ENCODE measurements at places on chromosomes 11 and 22. TPM values are rescaled to one million over a fixed set of nuclear protein-coding genes. Genes with fewer than 3 reads are reported as not detected.

The VEGFB gene
- 24.2 TPM for total RNA-seq

The CLCF1 gene
- total RNA-seq, result not detected

DNA sequence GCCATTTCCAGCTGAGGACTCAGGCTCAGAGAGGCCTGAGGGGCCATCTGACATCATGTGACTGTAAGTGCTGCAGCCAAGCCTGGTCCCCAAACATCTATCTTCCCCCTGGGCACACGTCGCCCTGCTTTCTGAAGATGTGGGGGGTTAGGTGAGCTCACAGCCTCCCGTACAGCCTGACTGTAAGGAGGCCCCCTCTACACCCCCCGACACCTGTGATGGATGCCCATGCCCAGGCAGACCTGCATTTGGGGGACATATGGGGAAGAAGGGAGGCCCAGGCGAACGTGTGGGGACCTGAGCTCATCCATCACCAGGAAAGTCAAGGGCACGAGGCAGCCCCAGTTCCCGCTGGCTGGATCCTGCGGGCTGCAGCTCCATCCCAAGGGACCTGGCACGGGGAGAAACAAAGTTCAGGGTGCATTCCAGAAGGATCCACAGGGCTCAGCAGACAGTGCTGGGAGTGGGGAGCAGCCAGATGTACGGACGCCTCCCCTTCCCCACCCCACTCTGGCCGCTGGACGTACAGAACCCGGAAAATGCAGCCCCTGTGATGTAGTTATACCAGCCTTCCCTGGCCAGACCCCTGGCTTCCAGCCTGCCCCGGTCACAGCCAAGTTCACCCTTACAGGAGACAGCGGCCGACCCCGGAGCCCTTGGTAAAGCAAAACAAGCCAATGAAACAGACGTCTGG is 1431.4 kb downstream of the BRD1 start:
- H3K27me3 ChIP-seq, result no peaks in the 10 kb centered on the region
- DNase-seq, result no peak
- no peaks in the 10 kb centered on the region for H3K4me1 ChIP-seq
- no peak overlapping the region for H3K4me3 ChIP-seq

DNA sequence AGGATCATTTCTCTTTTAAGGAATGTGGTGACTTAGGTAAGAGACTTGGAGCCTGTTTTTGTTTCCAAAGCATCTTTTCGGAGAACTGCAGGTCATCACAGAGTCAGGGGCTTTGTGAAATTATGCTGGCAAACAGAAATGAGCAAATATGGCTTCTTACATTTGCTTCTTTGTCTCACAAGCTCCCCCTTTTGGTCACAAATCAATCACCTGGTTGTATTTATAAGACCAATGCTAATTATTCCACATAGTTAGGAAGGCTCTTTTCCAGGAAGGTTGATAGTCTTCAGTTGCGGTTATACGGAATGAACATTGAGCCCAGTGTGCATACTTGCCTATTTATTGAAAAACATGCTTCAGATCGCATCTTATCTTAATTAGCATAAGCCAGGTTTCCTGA is 34.6 kb upstream of the CEP126 start:
- no peak overlapping the region for H3K4me3 ChIP-seq
- H3K36me3 ChIP-seq, result no peaks in the 10 kb centered on the region
- H3K27me3 ChIP-seq, result no peaks in the 10 kb centered on the region
- no peaks in the 10 kb centered on the region for H3K4me1 ChIP-seq

GRCh38 chr11:63767565-63768236 is 874 bp downstream of the ZFTA start:
- peak overlapping the region; percentile 74 for H3K27ac ChIP-seq
- peak; percentile 99 for DNase-seq
- H3K27me3 ChIP-seq, result peaks cover 30% of the 10 kb centered on the region
- peak overlapping the region; percentile 88 for H3K4me3 ChIP-seq
- H3K36me3 ChIP-seq, result no peaks in the 10 kb centered on the region

DNA sequence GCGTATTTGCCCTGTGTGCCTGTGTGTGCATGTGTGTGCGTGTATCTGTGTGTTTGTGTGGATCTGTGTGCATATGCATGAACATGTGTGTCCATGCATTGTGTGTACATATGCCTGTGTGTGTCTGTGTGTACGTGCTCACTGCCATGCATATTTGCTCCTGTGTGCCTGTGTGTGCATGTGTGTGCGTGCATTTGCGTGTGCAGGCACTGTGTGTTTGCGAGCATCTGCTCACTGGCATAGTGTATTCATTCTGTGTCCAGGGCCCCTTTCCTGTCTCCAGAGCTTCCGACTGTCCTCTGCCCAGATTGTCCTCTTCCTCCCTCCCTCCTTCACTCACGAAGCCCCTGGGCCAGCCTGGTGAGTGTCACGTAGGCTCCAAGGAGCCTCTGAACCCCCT is 5.8 kb downstream of the EMID1 start:
- H3K4me3 ChIP-seq, result no peak overlapping the region
- no peak overlapping the region for H3K27ac ChIP-seq
- H3K4me1 ChIP-seq, result peaks cover 6% of the 10 kb centered on the region
- no peaks in the 10 kb centered on the region for H3K36me3 ChIP-seq
- no peak for DNase-seq

- no peak for DNase-seq
- H3K36me3 ChIP-seq, result no peaks in the 10 kb centered on the region
- no peak overlapping the region for H3K27ac ChIP-seq
- no peaks in the 10 kb centered on the region for H3K4me1 ChIP-seq
These were observed 82.6 kb downstream of the PARVA start for GRCh38 chr11:12459865-12460444.

- no peaks in the 10 kb centered on the region for H3K36me3 ChIP-seq
- peaks cover 37% of the 10 kb centered on the region for H3K4me1 ChIP-seq
- DNase-seq, result no peak
- no peaks in the 10 kb centered on the region for H3K27me3 ChIP-seq
These were observed 67.4 kb downstream of the TP53I11 start for GRCh38 chr11:44883277-44883676.
